Thymus (tissue), 14 donors: ENCODE measurements at places on chromosomes 12 and 14. TPM values are rescaled to one million over a fixed set of nuclear protein-coding genes. Genes with fewer than 3 reads are reported as not detected.

Gene SPX
- total RNA-seq, result 10.7 TPM

GRCh38 chr14:88729159-88729558 is 63.6 kb downstream of the EML5 start:
- no peaks in the 10 kb centered on the region for H3K27me3 ChIP-seq
- DNase-seq, result no peak
- no peaks in the 10 kb centered on the region for H3K36me3 ChIP-seq

GRCh38 chr12:78928200-78929074 is 63.9 kb downstream of the SYT1 start:
- H3K27me3 ChIP-seq, result no peaks in the 10 kb centered on the region
- H3K4me3 ChIP-seq, result no peak overlapping the region
- no peak for DNase-seq
- no peaks in the 10 kb centered on the region for H3K36me3 ChIP-seq
- no peaks in the 10 kb centered on the region for H3K4me1 ChIP-seq
- no peak overlapping the region for H3K27ac ChIP-seq

Gene INSM2
- total RNA-seq, result 0.05 TPM

DNA sequence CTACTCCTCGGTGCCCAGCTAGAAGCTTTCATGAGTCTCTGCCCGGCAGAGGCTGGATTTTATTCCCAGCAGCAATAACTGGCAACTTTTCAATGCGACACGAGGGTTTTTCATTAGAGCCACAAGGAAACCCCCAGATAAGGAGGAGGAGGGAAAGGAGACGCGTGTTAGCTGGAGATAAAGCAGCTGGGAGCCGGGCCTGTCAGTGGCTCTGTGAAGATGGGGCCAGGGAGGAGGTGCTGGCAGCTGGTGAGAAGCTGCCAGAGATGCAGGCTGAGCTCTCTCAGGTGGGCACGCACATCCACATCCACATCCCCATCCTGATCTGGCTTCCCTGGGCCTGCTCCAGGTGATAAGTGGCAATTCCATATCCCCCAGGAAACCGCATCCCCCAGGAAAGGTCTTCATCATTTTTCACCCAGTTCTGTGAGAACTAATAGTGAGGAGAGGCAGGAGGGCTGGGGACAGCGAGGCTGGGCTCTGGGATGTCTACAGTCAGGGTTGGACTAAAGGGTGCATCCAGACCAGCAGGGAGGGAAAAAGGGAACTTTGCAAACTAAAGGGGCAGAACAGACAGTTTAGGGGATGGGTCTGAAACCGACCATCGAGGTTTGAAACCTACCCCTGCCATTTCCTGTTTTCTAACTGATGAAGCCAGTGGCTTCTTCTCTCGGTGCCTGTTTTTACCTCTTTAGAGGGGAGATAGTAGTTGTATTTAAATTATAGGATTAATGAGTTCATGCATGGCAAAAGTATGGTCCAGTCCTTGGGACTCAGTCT is 413.2 kb downstream of the DPF3 start:
- H3K27me3 ChIP-seq, result no peaks in the 10 kb centered on the region

Gene MYF6
- total RNA-seq, result 0.09 TPM

DNA sequence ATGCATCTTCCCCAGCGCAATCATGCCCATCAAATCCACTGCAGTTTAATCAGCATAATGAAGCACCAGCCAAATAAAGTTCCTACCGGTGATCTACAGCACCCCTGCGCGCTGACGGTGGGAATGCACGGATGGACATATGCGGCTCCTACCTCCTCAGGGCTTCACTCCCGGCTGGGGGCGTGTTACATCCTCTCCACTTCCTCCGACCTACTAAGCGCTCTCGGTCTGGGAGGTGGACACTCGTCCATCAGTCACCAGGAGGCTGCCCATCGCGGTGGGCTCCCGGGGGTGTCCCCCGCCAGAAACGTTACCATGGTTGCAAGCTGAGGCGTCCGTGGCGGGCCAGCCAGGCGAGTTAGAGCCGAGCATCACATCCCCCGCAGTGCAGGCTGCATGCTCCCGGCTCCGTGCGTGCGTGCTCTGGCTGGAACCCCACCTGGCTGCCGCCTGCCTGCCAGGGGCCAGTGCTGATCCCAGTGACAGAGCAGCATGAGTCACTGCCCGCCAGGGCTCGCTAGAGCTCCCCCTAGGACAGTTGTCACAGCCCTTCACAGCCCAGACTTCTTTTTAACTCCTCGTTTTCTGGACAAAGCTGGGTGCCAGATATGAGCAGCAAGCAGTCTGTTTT is 73.0 kb downstream of the CIT start:
- H3K4me3 ChIP-seq, result no peak overlapping the region
- H3K36me3 ChIP-seq, result peaks cover 26% of the 10 kb centered on the region
- no peak for DNase-seq
- H3K27ac ChIP-seq, result no peak overlapping the region

DNA sequence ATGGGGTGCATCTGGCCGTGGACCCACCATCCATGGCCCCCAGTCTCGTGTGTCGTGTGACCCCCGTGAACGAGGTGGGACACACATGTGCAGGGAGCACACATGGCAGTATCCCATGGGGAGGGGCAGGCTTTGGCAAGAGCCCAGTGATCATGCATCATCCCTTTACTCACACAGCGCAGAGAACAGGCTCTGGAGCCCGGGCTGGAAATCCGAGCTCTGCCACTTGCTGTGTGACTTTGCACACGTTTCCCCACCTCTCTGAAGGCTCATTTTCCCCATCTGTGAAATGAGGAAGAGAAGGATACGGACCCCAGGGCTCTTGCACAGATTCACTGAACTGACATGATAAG is 119.9 kb downstream of the PHETA1 start:
- H3K4me1 ChIP-seq, result no peaks in the 10 kb centered on the region
- no peak for DNase-seq
- H3K36me3 ChIP-seq, result no peaks in the 10 kb centered on the region
- no peaks in the 10 kb centered on the region for H3K27me3 ChIP-seq

- no peak overlapping the region for H3K27ac ChIP-seq
- H3K4me3 ChIP-seq, result no peak overlapping the region
- DNase-seq, result no peak
- H3K4me1 ChIP-seq, result no peaks in the 10 kb centered on the region
- H3K27me3 ChIP-seq, result no peaks in the 10 kb centered on the region
Observed at GRCh38 chr12:113322343-113322742, 12.6 kb downstream of the SLC8B1 start.

DNA sequence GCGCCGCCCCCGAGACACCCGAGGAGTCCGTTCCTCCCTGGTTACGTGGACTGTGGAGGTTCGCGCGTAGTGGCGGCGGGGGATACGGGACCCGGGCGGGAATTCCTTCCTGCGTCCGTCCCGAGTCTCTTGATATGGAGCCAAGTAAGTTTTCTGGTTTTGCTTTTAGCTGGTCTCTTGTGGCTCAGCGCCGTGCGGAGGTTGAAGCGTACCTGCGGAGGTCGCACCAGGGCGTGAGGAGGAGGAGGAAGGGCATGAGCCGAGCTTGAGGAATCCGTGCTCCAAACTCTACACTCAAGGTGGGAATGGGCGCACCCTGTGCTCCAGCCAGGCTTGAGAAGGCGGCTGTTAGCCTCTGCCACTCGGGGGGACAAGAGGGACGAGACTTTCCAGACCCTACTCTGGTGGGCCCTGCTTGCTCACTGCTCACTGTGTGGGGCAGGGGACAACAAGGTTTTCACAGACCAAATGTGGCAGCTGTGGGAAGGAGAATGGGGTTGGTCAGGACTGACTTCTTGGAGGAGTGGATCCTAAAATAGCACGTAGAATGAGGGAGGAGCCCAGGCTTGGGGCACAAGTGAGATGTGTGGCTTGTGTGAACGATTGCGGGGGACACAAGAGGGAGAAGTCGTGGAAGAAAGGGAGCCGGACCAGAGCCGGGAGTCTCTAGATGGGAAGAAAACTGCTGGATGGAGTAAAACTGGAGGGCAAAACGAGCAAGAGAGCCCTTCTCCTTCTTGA is 577 bp downstream of the ATG101 start:
- peak overlapping the region; percentile 93 for H3K4me3 ChIP-seq
- peak overlapping the region; percentile 74 for H3K27ac ChIP-seq
- no peak for DNase-seq

Gene FAM186B
- 0.09 TPM for total RNA-seq

Gene CLBA1
- total RNA-seq, result 3.3 TPM

DNA sequence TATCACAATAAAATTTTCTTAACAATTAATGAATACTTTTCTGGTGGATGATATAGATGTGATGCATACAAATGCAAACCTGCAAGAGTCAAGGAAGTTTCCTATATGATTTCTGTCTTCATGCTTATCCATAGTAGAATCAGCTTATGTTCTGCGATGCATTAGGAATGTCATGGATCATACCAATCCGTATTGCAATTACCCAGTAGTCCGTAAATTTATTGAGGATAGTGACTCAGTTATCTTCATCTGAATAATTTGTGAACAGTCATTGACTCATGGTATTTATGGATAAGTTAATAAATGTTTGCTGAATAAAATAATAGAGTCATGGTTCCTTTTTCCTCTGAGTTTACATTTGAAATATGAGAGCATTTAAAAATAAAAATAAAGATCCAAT is 483.4 kb downstream of the LRFN5 start:
- H3K27me3 ChIP-seq, result no peaks in the 10 kb centered on the region
- no peak overlapping the region for H3K4me3 ChIP-seq
- no peaks in the 10 kb centered on the region for H3K36me3 ChIP-seq
- H3K27ac ChIP-seq, result no peak overlapping the region
- DNase-seq, result no peak

Gene SIX4
- total RNA-seq, result 3.5 TPM

- H3K4me3 ChIP-seq, result no peak overlapping the region
- H3K36me3 ChIP-seq, result no peaks in the 10 kb centered on the region
- peak; percentile 79 for DNase-seq
- peaks cover 22% of the 10 kb centered on the region for H3K4me1 ChIP-seq
- H3K27me3 ChIP-seq, result no peaks in the 10 kb centered on the region
- H3K27ac ChIP-seq, result no peak overlapping the region
Observed at GRCh38 chr14:105999361-106000028, 473.1 kb downstream of the TMEM121 start.

DNA sequence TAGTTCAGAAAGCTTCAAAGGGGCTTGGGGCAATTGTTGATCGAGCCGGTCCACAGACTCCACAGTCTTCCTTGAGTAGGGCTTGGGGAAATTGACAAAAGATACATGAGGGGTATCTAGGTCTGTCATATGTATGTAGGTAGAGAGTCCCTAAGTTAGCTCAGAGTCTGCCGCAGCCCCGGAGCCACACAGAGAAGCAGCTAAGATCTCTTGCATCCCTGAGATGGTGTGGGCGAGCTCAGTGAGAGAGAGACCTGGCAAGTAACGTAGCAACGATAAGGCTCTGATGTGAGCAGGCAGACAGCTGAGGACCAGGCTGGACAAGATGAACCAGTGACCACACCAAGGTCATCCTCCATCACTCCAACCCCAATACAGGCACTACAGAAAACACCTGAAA is 297.6 kb downstream of the TMEM132D start:
- no peaks in the 10 kb centered on the region for H3K4me1 ChIP-seq
- no peak overlapping the region for H3K4me3 ChIP-seq
- no peaks in the 10 kb centered on the region for H3K27me3 ChIP-seq
- H3K27ac ChIP-seq, result no peak overlapping the region

DNA sequence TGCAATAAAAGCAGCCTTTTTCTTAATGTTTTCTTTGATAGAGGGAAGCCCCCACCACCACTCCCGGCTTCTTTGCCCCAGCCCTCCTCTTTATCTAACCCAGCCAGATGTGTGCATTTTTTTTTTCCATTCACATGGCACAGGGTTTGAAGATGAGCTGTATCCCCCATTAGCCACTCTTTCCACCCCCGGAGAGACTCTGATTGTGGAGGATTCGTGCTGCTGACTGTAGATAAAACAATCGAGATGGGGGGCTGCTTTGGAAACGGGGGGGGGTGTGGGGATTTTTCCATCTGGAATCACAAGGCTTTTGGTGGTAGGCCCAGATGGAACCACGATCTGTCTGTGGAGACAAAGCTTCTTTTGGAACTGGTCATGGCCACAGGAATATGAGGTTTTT is 46.2 kb upstream of the VASH1 start:
- no peaks in the 10 kb centered on the region for H3K27me3 ChIP-seq
- no peak overlapping the region for H3K4me3 ChIP-seq
- no peak overlapping the region for H3K27ac ChIP-seq
- no peak for DNase-seq
- no peaks in the 10 kb centered on the region for H3K4me1 ChIP-seq
- H3K36me3 ChIP-seq, result no peaks in the 10 kb centered on the region

Gene CRIP1
- total RNA-seq, result 108 TPM

DNA sequence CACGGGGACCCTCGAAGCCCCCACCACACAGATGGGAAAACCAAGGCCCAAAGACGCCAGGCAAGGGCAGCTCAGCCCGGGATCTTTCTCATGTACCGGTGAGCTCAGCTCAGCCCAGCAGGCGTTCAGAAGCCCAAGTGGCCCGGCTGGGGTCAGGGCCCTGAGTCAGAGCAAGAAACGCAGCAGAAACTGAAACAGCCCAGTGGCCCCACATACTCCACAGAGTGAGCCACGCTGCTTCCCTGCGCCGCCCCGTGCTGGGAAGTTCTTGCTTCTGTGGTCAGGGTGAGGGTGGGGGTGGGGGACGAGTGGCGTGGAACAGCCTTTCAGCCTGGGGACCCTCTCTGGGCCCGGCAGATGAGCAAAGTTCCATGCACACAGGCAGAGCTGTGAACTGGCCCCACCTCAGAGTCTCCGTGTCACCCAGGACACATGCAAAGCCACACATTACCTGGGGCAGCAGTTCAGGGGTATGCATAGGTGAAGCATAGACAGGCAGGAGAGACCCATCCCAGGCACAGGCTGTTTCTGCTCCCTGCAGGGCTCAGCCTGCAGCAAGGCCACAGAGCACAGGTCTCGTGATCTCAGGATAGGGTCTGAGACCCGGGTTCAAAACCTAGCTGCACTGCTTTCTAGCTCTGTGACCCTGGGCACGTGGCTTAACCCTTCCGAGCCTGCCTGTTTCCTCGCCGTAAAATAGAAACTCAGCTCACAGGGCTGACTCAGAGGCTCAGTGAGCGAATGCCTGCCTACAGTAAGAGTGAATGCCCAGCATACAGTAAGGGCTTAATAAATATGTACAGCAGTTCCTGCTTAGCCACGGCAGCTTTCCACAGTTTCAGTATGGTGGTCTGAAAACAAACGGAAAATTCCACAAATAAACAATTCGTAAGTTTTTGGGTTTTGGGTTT is 21.6 kb downstream of the NCOR2 start:
- H3K27me3 ChIP-seq, result no peaks in the 10 kb centered on the region
- no peak overlapping the region for H3K4me3 ChIP-seq
- peaks cover 16% of the 10 kb centered on the region for H3K4me1 ChIP-seq
- H3K36me3 ChIP-seq, result peaks cover 7% of the 10 kb centered on the region
- no peak for DNase-seq
- no peak overlapping the region for H3K27ac ChIP-seq

Gene C14orf132
- total RNA-seq, result 1.7 TPM

Gene PPFIA2
- total RNA-seq, result 0.24 TPM

- H3K27ac ChIP-seq, result no peak overlapping the region
- peaks cover 6% of the 10 kb centered on the region for H3K4me1 ChIP-seq
- H3K4me3 ChIP-seq, result no peak overlapping the region
- H3K27me3 ChIP-seq, result peaks cover 7% of the 10 kb centered on the region
Observed at GRCh38 chr12:93583627-93584392, 11.3 kb downstream of the SOCS2 start.

DNA sequence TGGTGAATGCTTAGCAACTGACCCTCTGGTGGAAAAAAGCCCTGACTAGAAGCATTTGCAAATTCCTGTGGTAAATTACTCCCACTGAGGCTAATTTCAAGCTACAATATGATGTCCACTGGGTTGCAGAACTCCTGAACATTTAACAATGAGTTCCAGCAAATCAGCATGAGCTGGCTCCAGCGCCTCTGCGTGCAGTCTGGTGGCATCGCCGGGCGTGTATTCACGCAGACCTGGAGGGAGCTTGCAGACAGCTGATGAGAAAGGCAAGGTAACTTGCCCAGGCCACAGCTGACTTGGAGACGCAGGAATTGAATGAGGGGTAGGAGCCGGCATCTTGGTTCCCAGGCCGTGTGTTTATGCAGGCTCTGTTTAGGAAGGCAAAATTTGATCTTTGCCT is 45.1 kb upstream of the KCNA1 start:
- H3K27ac ChIP-seq, result no peak overlapping the region
- H3K27me3 ChIP-seq, result no peaks in the 10 kb centered on the region
- H3K36me3 ChIP-seq, result no peaks in the 10 kb centered on the region
- DNase-seq, result no peak
- no peak overlapping the region for H3K4me3 ChIP-seq

Gene PAH
- 0.61 TPM for total RNA-seq
